Putamen (tissue), 1 donor: ENCODE measurements at places on chromosomes 6 and 20.

DNA sequence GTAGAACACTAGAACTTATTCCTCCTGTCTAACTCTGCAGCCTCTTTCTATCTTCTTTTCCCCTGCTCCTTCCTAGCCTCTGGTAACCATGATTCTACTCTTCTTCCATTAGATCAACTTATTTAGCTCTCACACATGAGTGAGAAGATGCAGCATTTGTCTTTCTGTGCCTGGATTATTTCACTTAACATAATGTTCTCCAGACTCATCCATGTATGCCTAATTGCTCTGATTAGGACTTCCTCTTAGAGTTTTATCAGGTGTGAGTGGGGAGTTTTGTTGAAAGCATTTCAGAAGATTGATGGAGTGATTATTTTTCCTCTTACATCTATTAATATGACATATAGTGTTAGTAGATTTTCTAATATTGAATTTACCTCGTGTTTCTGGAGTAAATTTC lies 140.4 kb downstream of the CDKAL1 start:
- DNase-seq = no peak

DNA sequence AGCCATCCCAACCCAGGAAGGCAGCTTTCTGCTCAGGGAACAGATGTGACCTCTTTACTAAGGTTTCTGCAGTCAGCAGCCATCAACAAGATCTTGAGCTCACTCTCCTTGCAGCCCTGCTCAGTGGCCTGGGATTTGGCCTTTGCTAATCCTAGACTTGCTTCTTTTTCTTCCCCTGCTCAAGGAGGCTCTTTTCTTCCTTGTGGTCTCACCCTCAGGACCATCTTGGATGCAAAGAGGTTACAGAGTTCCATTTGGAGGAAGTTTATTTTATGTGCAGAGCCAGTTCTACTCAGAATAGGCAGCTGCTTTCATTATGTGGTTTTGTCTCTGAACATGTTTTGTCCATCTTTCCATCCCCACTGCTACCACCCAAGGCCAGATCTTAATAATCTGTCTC lies 49.3 kb downstream of the RALY start:
- DNase-seq = no peak

GRCh38 chr6:132068766-132069165 lies 117.6 kb upstream of the CCN2 start:
- no peak for DNase-seq

GRCh38 chr6:109083657-109084056 lies 11.0 kb downstream of the SESN1 start:
- no peak for DNase-seq

GRCh38 chr6:106254636-106255035 lies 70.9 kb downstream of the ATG5 start:
- no peak for DNase-seq

DNA sequence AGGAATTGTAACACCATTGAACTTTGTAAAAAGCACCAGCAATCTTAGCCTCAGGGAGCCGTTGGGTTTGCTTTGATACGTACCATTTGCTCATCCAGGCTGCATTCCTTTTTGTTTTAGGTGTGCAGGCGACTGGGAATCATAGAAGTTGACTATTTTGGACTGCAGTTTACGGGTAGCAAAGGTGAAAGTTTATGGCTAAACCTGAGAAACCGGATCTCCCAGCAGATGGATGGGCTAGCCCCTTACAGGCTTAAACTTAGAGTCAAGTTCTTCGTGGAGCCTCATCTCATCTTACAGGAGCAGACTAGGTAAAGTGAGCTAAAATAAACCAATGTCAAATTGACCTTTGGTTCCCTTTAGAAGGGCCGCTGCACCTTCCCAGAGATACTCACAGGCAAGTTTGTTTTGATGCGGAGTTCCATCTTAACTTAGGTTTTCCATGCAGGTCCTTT lies 1.6 kb downstream of the MYLIP start:
- no peak for DNase-seq

- no peak for DNase-seq
Observed at GRCh38 chr20:53831812-53832211, 238.2 kb upstream of the ZNF217 start.

- peak; percentile 81 for DNase-seq
Observed at GRCh38 chr6:34412016-34412415, 13.9 kb downstream of the RPS10 start.

GRCh38 chr20:38131588-38132121 lies 33.4 kb downstream of the TGM2 start:
- DNase-seq = no peak

- no peak for DNase-seq
Observed at GRCh38 chr20:20134941-20135575, 82.7 kb downstream of the CFAP61 start.
